ENCODE measurements at places on chromosomes 7 and 10. TPM values are rescaled to one million over a fixed set of nuclear protein-coding genes. Genes with fewer than 3 reads are reported as not detected.

The MSS51 gene
- 0.18 TPM for total RNA-seq

The BMPER gene
- total RNA-seq: not detected

The ASB15 gene
- total RNA-seq: not detected

The CDHR1 gene
- not detected for total RNA-seq

The VENTX gene
- total RNA-seq: not detected

The AZGP1 gene
- 37.9 TPM for total RNA-seq

The SOSTDC1 gene
- total RNA-seq: not detected
